ENCODE measurements at places on chromosomes 6 and 20. TPM values are rescaled to one million over a fixed set of nuclear protein-coding genes. Genes with fewer than 3 reads are reported as not detected.

The PLAGL1 gene
- total RNA-seq: 2.4 TPM

DNA sequence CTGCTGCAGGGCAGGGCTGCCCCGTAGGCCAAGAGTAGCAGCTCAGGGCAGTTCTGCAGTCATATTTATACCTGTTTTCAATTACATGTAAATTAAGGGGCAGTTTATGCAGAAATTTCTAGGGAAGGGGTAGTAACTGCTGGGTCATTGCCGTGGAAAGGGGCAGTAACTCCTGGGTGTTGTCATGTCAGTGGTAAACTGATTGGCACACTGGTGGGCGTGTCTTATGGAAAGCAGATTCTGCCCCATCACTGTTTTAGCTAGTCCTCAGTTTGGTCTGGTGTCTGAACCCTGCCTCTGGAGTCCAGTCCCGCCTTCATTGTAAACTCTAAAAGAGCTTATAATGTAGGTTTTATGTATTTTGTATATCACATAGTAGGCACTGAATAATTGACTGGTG lies 22.1 kb downstream of the MAP3K4 start:
- no peak for DNase-seq

- no peak for DNase-seq
Observed at GRCh38 chr6:160110586-160111123, 11.0 kb upstream of the SLC22A1 start.

- no peak for DNase-seq
Observed at GRCh38 chr20:63484236-63484635, 11.8 kb upstream of the KCNQ2 start.

The TFAP2D gene
- total RNA-seq: not detected

- no peak for DNase-seq
Observed at GRCh38 chr20:52047811-52048764, 143.5 kb downstream of the ZFP64 start.

- no peak for DNase-seq
Observed at GRCh38 chr6:143449714-143450452, 612 bp downstream of the ADAT2 start.

- DNase-seq: no peak
Observed at GRCh38 chr20:60249436-60249835, 291.2 kb downstream of the CDH26 start.

- DNase-seq: no peak
Observed at GRCh38 chr6:123806561-123806960, 2.9 kb downstream of the NKAIN2 start.

- DNase-seq: no peak
Observed at GRCh38 chr20:51118216-51118615, 95.3 kb upstream of the KCNG1 start.

The IL17F gene
- total RNA-seq: not detected

DNA sequence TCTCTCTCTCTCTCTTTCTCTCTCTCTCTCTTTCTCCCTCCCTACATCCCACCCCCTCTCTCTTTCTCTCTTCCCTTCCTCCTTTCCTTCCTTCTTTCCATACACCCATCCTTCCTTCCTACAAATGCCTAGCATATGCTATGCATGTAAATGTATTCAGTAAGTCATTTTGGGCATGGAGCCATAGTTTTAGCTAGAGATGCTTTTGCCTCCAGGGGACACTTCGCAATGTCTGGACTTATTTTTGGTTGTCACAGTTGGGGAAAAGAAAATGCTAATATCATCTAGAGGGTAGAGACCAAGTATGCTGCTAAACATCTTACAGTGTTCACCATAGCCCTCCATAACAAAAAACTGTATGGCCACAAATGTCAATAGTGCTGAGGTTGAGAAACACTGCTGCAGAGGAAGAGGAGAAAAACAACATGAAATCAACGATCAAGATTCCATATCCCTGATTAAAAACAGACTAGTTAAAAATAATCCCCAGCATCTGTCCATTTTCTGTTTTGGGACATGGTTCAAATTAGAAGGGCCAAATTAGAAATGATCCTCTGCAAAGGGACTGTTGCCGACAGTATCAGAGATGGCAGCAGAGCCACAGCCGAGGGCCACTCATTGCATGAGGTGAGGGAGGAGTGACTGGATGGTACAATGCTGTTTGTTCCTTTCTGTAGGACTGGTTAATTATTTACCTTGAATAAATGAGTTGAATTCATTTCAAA lies 152.7 kb downstream of the SH3BGRL2 start:
- DNase-seq: no peak

DNA sequence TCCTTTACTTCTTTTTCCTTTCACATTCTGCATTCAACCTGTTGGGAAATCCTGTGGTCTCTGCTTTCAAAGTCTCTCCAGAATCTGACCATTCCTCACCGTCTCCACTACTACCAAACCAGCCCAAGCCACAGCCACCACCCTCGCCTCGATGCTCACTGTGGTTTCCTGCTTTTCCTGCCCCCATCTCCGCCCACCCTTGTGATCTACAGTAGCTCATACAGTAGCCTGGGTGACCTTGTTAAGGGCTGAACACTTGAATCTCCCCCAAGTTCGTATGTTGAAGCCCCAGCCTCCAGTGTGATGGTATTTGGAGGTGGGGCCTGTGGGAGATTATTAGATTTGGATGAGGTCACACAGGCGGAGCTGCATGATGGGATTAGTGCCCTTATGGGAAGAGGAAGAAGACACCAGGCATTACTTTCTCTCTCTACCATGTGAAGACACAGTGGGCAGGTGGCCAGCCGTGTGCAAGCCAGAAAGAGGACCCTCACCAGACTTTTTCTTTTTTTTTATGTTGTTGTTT lies 189.0 kb upstream of the UST start:
- no peak for DNase-seq

DNA sequence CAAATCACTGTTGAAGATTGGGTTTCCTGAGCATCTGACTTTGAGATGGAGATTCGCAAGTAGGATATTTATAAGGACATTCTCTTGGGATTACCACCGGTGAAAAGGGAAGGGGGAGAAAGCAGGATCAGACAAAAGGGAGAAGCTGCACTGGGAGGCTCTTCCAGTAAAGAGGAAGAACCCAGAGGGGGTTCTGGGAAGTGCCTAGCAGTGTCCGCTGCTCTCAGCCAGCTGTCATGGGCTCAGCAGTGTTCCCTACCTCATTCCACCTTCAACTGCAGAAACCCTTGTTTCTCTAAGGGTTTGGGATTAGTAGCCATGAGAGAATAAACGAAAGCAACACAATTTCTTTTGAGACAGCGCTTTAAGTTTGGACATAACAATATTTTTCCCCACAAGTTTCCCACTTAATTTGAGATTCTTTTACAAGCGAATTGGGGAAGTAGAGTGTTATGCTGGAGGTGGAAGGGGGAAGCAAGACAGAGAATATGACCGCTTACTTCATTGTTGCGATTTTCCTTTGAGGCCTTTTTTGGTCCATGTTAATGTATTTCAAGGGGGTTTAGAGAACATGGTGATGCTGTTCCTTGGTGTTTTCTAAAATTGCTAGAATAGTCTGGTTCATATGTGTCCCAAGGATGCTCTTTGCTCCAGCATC lies 154.5 kb upstream of the SCGN start:
- no peak for DNase-seq

The SLC2A4RG gene
- total RNA-seq: 58.7 TPM

- DNase-seq: no peak
Observed at GRCh38 chr6:37489697-37490336, 9.9 kb downstream of the CCDC167 start.

DNA sequence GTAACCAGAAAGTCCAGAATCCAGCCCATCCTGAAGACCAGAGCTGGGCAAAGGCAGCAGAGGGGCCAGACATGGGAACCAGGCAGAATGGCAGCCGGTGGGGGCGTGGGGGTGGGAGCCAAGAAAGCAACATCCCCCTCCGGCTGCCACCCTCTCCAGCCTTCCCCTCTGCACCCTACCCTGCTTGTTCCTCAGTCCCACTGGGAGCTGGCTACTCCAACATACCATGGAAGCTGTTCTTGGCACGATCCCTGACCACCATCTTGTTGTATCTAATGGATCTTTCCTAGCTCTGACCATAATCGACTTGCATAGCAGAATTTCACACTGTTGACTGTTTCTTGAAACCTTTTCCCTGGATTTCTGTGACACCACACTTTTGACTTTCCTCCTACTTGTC lies 30.2 kb downstream of the ADA start:
- DNase-seq: no peak

The KHDC1 gene
- not detected for total RNA-seq

The VWA7 gene
- 7.8 TPM for total RNA-seq

- DNase-seq: no peak
Observed at GRCh38 chr6:6863970-6864639, 243.7 kb upstream of the RREB1 start.

- peak; percentile 76 for DNase-seq
Observed at GRCh38 chr20:58906894-58907293, 54.4 kb downstream of the GNAS start.

DNA sequence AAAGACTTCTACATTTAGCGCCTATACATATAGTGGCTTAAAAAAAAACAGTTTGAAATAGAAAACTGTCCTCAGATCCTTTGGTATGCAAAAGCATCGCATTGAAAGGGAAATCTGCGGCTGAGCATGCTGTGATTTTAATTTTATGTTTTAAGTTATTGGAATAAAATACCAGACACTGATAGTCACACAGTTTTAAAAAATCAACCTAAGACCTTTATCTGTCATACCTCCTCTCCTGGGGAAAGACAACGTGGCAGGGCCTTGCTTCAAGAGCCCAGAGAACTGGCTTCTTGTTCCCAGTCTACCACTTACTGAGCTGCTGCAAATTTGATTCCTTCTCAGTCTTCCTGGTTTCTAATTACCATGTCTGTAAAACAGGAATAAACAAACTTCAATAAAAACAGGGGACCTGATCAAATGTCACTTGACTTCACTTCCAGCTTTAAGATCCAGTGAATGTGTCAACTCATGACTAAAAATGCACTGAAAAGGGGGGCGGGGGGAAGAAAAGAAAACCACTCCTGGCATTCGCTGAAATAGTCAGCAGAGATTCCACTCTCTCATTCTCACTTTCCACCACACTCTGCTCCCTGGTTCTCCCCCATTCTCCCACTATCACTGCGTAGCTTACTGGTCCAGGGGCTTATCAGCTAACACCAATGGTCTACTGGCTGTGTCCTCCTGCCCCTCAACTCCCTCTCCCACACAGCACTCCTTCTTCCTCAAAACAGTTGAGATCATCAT lies 494.7 kb upstream of the MARCKS start:
- DNase-seq: no peak

DNA sequence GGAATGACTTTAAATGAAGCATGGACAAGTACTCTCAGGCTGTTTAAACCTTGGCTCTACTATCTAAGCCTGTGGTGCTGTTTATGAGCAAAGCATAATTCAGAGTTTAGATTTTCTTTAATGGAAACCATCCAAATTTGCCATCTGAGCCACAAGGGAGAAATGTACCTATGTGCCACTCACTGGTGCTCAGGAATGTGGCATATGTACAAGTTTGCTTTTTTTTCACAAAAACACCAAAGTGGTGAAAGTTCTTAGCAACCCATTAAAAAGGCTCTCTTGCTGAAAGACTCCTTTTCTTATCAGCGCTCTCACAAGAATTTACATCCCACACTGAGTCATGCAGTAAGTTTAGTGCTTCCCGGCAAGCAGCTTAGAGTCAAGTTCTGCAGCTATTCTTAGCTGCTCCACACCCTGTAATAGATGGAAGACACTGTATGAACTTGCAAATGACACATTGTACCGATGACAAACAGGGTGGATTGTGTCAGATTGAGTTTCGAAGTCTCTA lies 57.3 kb upstream of the MLIP start:
- peak; percentile 76 for DNase-seq

DNA sequence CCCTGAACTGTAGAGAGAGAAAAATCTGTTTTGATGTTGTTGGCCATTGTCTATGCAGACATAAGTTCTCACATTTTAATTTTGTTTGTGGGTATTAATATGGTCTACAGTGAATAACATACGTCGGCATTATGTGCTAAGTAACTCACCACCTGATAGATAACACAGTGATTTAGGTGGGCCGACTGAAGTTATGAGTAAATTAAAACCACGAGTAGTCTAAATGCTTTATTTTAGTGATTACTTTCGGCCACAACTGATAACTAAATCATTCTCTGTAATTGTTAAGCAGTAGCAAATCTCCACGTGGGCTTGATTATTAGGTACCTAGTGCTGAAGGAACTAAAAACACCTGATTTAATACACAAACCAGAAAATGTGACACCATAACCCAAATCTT lies 1.1 kb downstream of the DOP1A start:
- no peak for DNase-seq

DNA sequence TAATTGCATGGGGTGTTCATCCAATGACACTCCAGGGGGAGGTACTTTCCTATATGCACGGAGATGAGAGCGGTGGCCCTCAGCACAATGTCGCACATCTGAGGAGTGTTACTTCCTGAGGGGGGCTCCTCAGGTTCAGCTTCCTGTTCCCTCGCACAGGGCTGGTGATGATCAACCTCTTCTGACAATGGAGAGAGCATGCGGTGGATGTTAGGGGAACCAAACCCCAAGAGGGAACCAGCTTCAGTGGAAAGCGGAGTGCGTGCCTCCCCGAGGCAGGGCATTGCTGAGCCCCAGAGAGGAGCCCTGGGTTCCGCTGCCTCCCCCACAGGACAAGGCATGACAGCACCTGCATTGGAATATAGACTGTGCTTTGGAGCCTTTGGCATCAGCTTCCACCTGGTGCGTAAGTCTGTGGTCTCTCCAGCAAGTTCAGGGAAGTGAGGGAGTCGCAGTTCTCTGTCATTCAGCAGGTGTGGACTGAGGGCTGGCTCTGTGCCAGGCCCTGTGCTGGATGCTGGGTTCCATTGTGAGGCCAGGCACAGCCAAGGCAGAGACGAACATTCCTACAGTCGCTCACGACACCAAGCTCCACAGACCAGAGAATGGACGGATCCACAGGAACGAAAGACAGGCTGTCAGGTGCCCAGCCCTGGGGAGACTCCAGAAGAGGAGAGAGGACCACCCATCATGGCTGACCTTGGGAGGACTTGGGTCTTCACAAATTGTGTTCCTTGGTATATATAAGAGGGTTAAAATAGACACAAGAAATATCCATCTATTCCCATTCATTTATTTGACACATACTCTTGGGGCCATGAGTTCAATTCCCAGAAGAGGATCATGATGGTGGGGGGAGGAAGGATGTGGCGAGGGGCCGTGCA lies 3.9 kb upstream of the ZNF831 start:
- no peak for DNase-seq

The PROCR gene
- 19.4 TPM for total RNA-seq

- no peak for DNase-seq
Observed at GRCh38 chr6:44685213-44685612, 297.7 kb downstream of the CDC5L start.

DNA sequence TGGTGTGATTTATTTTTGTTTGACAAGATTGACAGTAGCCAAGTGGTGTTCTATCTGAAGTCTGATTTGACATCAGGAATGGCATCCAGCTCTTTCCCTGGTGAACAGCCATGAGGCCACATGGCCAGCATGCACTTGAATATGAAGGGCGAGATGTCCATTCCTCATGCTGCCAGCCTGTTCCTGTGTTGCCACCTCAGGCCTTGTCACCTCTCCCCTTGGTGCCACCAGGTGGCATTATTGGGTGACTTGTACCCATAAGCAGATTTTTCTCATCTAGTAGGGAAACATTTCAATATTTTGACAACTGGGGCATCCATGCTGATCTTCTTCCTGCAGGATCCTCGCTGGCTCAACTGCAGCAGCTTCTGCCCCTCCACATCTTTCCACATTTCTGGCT lies 199.1 kb downstream of the ERMARD start:
- DNase-seq: no peak

- no peak for DNase-seq
Observed at GRCh38 chr6:135163440-135163738, 17.7 kb upstream of the MYB start.

All from gastrocnemius medialis (tissue), 4 donors.